ENCODE measurements at places on chromosomes 13 and 19.

DNA sequence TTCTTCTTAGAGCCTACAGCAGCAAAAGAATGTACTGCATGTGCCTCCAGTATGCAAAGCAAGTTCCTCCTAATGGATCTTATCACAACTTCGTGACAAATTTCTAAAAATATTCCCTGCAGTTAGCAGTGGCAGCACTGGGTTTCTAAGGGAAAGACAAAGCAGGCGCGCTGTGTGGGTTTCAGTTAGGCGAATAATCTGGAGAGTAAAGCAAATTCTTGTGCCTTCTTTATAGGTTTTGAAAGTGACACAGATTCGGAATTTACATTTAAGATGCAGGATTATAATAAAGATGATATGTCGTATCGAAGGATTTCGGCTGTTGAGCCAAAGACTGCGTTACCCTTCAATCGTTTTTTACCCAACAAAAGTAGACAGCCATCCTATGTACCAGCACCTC, 167.9 kb downstream of the LMO7 start:
- DNase-seq: no peak

- no peak for DNase-seq
These were observed 270.4 kb downstream of the ABCC4 start for GRCh38 chr13:95030821-95031343.

DNA sequence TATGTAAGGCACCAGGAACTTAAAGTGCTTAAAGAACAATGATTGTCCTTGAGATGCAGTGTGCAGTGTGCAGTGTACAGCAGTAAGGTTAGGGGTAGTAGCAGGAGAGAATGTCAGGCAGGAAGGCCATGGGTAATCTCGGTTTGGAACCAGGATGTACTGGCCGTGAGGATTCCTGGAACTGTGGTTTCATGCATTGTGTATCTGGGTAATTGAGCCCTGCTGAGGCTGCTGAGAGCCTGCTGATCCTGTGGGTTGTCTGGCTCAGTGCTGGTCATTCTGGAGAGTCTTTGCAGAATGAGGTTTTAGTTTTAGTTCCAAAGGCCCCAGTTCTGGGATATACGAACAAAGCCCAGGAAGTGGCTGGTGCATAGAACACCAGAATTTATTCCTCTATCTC, 71.0 kb downstream of the ZNF568 start:
- DNase-seq: no peak

DNA sequence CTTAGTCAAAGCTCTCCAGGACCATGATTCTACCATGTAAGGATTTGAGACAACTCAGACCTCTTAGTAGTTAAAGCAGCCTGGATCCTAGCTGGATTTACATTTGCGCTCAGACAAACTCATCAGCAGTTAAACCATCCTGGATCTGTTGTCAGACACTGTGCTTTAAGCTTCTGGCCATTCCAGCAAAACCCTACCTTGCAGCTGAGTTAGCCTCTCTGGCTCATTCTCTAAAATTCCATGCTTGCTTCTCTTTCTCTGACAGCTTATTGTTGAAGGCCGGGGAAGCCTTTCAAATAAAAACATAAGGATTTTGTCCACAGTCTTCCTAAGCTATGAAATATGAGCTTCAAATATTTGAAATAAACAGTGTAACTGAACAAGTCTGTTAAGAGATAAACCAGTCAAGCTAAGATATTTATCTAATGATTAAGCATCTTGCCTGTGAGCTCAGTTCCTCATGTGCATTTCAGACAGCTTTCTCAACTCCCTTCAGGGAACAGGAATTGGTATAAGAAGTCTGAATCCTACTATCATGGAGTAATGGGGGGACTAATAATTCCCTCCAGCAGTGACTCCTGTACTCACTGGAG, 89.3 kb downstream of the SLAIN1 start:
- no peak for DNase-seq
